ENCODE measurements at places on chromosomes 3 and 15.

DNA sequence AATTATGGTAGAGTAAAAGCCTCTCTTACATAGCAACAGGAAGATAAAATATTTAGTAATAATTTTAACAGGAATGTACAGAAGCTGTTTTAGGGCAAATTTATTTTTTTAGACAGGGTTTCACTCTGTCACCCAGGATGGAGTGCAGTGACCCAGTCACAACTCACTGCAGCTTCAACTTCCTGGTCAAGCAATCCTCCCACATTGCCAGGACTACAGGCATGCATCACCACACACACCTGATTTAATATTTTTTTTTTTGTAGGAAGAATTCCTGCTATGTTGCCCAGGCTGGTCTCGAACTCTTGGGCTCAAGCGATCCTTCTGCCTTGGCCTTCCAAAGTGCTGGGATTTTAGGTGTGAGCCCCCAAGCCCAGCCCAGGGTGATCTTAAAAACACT lies 61.1 kb downstream of the PCCB start:
- no peak for DNase-seq

DNA sequence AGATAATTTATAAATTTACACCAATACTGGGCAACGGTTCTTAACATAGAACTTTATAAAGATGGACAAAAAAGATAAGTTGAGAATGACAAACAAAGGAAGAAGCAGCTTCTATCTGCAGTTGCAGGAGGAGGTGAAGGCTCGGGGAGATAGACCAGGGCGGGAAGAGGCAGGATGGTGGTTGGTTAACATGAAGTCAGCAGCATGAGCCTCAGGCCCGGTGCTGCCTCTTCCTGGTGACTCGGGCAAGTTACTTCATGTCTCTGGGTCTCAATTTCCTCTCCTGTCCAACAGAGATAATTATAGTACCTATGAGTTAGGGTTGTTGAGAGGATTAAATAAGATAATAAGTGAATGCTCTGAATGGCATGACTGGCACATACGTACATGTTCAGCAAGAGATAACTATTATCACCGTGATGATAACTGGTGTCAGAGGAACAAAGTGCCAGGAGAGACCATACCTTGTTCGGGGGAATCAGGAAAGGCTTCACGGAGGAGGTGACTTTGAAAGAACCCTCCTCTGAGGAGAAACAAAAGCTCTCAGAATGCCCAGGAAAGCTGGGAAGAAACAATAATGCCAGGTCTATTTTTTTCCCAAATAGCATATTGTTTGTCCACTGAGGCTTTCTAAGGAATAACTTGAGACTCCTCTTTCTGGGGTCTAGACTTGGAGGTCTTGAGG lies 4.4 kb downstream of the PAK6 start:
- no peak for DNase-seq

DNA sequence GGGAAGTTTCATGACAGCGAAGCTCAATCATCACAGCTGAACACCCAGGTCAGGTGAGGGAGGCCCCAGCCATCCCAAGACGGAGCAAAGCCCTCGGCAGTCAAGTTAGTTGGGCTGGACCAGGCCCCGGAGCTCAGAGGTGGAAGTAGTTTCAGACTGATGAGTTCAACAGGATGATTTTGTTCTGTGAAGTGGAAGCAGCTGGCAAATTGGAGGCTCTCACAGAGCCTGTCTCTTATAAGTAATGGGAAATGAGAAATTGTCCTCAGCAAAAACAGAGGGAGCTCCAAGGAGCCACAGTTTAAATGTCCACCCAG lies 245.1 kb downstream of the XXYLT1 start:
- DNase-seq, result no peak

DNA sequence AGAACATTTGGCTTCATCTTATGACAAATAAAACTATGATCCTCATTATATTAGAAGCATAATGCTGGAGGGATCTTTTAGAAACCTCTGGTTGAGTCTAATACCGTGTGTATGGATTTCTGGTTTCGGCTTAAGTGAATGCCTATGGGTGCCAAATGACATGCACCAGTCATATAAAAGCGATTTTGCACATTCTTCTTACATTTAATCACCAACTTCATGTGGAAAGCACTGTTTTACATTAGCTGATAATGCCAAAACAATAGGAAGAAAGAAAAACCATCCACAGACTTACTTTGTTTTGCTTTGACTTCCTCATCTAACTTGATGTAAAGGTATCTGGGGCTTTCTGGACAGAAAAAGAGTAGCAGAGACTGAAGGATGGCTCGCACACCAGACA lies 20.9 kb downstream of the SLC2A2 start:
- no peak for DNase-seq

GRCh38 chr3:29642393-29643033 lies 361.6 kb downstream of the RBMS3 start:
- no peak for DNase-seq

DNA sequence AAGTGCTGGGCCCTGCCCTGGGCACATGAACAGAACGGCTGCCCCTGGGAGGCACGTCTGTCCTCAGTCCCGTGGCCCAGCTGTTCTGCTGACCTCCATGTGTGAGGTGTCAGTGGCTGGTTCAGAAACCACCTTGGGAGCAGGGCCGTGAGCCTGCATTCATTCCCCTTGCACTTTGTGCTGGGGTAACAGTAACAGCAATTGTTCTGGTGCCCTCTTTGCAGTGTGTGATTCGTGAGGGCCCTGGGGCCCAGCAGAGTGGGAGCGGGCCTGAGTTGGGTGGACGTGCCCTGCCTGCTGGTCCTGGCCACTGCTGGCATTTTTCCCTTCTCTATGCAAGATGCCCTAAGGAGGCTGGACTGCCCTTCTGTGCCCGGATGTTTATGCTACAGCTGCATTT lies 50.4 kb upstream of the MYZAP start:
- DNase-seq, result no peak

DNA sequence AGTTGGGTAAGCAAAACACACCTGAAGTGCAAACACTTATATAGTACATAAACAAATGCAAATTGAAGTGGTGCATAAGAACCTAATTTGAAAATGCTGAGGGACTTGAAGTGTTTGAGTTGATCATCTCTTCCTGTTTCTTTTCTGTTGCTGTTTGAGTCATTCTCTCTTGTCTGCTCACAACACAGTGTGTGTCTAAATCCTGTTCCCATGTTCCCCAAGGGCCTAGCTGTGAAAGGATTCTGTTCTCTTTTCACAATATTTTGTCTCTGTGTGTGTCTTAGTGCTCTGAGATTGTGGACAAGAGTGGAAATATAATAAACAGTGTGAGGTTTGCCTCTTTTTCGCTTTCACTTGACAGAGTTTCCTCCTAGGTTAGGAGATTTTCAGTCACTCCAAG lies 6.1 kb downstream of the CD96 start:
- no peak for DNase-seq

DNA sequence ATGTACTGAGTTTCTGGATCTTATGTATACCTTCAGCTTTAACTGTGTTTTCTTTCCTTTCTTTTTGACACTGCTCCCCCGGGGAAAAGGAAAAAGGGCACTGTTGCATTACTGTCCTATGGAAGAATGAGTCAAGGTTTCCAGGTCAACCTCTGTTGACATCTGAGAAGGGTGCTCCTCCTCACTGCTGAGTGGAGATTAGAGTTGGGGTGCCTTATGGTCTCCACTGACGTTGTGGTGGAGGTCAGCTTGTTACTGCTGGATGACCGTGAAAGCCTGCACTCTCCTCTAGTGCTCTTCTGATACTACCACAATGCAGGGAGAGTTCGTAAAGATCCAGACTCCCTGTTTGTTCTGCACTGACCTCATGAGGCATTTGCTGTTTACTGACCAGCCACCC lies 252.1 kb upstream of the GRM7 start:
- DNase-seq, result no peak

DNA sequence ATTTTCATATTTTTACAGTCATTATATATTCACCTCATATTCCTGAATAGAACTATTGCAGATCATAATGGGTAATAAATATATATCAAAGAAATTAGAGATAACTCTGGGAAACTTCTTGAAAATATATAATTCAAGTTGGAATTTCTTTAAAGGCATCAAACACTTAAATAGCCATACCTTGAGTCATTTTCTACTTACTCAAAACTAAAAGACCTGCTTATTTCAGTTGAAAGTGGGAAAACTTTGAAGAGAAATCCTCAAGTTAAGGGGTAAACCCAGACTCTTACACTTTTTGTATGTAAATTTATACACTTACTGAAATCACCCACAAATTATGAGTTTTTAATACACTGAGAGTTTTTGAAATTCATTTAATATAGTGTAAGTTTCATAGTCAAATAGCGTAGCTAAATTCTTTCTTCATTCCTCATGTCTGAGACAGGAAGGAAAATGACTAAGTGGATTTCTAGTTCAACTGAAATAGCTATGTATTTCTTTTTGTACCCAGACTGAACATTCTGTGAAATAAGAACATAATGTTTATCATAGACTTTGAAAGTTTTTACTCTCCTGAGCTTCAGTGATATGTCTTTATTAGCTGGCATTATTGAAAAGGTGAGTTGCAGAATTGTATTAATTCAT lies 4.6 kb upstream of the ALCAM start:
- no peak for DNase-seq

DNA sequence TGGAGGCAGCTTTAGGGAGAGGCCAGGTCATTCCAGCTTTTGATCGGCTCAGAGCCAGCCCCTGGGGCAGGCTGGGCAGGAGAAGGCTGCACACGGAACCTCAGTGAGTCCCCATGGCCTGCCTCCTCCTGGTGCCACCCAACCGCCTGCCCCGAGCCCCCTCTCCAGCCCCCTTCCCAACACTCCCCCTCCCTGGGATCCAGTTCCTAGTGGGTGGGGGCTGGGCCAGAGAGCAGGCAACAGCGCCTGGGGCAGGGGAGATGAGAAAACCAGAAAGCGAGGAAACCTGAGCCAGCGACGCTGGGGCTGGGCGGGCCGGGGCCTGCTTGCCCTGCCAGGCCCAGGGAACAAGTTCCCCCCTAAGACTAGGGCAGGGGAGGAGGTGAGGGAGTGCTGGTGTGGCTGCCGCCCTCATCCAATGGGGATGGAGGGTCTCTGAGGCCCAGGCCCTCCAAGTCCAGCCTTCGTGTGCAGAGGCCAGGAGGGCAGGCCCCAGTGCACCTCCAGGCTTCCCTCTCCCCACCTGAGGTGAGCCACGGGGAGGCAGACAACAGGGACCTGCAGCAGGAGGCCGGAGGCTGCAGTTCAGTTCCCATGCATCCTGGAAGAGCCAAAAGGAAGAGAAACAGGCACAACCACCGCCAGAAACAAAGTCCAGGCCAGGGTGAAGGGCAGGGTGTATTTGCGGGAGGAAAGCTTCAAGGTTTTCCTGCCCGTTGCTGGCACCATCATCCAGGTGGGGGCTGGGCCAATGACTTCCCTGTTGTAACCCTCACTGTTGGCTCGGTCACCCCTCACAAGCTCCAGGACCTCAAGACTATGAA lies 4.0 kb upstream of the SEMA3F start:
- DNase-seq, result no peak

DNA sequence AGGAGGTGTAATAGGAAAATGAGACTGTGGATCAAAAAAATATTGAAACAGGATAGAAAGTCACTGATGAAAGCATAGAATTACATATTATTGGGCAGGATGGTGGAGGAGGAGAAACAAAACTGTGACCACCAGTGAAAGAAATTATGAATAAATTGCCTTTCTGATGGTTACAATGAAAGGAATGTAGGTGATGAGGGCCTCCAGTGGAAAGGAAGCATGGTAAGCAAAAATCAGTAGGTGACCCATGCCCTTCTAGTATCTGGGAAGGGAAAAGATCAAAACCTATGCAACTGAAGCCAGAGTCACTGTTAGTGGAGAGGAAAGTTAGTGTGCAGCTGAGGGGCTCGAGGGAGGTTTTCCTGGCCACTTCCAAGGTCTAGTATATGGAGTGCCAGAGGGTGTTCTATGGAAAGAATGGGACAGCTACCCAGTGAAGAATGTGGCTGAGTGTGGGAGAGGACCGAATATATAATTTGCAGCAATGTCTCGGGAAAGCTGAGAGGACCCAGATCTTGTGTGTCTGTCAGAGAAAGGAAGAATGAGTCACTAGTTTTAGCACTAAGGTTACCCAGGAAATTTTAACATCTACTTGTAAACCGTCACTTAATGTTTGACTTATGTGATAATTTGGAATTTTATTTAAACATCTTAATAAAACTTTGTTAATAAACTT lies 146.2 kb downstream of the NFKBIZ start:
- no peak for DNase-seq

GRCh38 chr15:91357011-91357410 lies 257.0 kb downstream of the SV2B start:
- DNase-seq, result no peak

DNA sequence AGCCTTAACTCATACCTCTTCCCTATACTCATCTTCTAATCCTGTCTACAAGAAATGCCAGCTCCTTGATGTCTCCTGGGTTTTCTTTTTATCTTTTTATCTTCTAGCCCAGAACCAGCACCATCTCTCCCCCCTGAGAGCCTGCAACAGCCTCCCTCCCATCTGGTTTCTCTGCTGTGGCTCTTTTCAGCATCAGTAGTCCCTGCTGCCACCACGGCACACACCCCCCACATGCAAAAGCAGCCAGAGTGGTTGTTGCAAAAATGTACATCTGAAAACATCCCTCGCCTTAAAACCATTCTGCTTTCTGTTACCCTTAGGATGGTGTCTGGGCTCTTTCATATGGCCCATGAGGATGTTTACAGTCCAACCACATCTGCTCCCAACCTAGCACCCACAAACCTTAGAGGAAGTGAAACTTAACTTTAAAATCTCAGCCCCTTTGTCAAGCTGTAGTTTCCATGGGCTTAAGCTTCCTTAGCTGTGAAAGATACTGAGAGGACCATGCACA lies 775 bp downstream of the TTC21A start:
- DNase-seq, result peak; percentile 32

GRCh38 chr15:86009727-86010126 lies 69.9 kb upstream of the AGBL1 start:
- DNase-seq, result no peak

DNA sequence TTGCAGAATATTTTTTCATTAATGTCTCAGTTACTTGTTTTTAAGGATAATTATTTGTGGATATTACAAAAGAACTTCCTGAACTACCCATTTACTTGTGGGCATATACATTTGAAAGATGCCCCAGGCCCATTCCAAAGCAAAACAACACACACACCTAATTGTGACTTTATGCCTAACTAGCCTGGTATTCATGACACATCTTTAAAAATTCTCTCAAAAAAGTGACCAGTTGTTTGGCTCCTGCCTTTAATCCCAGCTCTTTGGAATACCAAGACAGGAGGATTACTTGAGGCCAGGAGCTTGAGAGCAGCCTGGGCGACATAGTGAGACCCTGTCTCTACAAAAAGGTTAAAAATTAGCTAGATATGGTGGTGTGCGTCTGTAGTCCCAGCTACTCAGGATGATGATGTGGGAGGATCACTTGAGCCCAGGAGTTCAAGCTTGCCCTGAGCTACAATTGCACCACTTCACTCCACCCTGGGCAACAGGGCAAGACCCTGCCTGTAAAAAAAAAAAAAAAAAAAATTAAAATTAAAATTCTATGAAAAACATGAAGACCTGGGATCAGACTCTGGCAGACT lies 51.7 kb upstream of the SLC4A7 start:
- no peak for DNase-seq

DNA sequence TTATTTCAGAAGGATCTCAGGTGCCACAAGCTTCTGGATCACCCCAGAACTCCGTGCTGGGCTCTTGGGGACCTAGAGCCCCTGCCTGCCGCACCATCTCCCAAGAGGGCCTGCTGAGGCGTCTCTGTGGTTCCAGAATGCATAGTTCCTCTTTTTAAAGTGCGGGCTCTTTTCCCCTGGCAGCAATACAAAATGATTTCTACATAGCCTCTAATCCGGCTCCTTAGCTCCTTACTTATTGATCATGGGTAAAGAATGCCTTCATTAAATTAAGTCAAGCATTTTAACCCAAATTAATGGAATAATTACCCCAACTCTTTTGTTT lies 121.9 kb downstream of the ATP10A start:
- no peak for DNase-seq
